Activated CD4-positive, alpha-beta memory T cell treated with anti-CD3 and anti-CD28 coated beads for 36 hours (primary cell): ENCODE measurements at places on chromosomes 1 and 21.

DNA sequence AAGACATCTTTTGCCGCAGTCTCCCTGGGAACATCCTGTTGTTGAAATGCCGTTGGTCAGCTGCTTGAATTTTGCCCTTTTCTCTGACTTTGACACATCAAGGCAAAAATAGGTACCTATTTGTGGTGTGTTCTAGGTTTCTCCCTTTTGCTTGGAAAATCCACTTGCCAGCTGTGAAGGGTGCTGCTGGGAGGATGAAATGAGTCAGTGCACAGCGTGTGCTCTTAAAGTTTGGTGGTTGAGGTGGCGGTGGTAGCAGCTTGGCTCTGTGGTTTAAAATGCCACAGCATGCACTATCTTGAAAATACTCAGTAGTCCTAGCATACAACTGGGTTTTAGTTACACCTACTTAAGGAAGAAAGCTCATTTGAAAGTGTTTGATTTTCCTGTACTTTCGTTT, 183.8 kb downstream of the DHRS3 start:
- peak; percentile 85 for DNase-seq

- DNase-seq, result no peak
Observed at GRCh38 chr21:22450507-22450906, 1452.3 kb downstream of the NCAM2 start.

DNA sequence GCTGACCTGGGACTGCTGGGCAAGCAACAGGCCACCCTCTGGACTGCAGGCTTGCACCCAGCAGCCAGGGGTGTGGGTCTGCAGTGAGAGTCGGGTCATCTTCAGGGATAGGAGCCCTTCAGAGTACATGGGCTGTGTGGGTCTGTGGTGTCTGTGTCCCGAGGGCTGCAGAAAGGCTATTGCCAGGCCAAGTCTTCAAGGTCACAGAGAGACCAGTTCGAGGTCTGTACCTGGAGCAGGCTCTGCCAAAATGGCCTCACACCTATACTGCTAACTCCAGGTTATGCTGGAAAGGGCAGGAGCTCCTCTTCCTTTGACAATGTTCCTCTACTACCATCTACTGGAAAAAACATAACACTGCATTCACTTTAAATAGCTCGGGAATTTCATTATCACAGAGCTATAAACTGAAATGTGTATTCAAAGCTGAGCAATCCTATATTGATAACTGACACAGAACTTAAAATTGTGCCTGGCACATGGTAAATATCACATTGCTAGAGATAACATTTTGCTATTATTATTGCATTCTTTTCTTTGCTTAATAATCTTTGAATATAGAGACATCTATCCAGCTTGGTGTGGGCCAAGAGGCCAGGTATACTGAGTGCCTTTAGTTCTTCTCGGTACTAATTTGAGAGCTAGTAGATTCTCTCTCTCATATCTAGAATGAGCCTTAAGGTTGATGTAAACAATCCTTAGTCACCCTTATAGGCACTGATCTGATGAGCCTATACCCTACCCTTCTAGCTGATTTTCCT, 6.9 kb upstream of the DNAH14 start:
- DNase-seq, result no peak

DNA sequence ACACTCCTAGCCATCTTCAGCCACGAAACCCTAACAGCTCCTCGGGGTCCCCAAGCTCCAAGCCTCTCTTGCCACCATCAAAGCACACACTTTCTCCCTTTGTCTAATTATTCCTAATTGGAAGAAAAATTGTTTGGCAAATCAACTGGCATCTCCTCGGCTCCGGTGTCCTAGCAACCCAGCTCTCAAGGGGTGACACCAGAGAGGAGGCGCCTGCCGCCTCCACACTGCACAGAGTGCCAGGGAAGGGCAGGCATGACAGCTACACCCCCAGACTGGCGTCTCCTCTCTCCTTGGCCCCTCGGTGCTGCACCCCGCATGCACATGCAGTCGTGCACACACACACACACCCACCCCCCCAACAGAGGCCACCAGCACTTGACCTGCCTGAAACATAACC, 18.2 kb upstream of the GJB5 start:
- no peak for DNase-seq

DNA sequence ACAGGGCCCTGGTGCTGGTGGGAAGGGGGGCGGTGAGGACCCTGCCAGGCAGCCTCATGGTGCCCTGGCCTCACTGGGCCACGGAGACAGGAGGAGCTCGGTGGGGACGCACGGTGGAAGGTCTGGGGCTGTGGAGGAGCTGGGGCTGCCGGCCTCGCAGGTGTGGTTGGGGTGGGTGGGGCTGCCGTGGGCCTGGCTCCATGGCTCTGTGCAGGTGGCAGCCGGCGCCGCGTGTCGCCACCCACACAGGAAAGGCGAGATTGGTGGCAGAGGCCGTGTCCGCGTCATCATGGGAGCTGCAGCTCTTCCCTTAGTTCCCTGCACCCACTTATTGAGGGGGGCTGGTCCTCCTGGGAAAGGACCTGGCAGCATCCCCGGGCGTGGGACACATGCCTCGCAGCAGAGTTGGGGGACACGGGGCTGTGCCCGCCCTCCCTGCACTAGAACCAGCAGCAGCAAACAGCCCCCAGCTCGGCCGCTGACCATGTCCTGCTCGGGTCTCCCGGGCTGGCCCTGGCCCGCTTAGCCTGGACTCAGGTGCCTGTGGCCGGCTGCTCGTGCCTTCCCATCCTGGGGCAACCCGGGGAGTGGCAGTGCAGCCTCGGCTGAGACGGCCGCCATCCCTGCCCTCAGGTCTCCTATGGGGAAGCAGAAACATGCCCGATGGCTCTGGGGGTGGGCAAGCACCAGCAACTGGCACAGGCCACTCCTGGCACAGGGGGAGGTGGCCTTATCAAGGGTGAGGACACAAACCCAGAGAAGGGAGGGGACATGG, 7.5 kb upstream of the TTC34 start:
- no peak for DNase-seq

DNA sequence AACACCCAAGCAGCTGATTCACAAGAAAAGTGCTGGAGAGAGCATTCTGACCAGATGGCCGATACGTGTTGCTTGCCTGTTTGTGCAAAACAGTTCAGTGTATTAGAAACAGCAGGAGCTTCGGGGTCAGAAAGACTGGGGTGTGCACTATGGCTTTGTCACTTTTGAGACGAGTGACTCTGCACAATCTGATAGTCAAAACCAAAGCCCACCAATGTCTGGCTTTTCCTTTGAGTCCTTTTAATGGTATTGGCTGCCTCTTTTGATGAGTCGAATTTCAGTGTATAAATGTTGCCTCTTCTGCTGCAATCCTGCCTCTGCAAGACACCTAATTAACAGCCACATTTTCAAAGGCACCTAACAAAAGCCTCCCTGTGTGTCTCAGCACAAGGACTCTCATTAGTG, 444.6 kb downstream of the AJAP1 start:
- DNase-seq, result no peak
